ENCODE measurements at places on chromosomes 13 and 19.

GRCh38 chr13:107069108-107069776 is 501.3 kb upstream of the ARGLU1 start:
- peak; percentile 39 for DNase-seq

DNA sequence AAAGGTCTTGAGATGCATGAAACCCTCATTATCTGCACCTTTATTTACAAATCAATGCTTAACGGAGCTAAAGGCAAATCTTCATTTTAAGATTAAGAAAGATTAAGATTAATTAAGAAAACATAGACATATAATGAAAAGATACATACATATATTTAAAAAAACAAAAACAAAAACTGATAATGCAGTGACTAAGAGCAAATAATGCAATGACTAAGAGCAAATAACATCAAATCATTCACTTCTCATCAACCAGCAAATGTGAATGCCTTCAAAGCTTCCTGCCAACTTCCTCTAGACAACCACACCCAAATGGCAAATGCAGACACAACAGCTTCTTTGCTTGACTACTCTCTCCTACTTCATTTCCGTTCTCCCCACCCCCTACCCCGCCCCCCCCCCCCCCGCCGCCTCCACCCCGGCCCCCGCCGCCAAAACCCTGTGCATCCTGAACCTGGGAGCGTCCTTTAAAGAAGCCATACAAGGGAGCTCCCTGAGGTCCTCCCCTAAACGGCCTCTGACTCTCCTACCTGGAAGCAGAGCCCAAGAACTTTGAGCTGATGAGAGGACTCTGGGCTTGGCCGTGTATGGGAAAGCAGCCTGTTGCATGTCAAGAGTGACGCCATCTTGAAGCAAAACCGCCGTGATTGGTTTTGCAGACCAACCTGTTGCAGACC is 24.5 kb downstream of the TEX101 start:
- DNase-seq, result no peak

- peak; percentile 17 for DNase-seq
Observed at GRCh38 chr19:50432221-50433028, at the start of gene MYBPC2. TSS of gene MYBPC2 (plus strand) at chr19:50432892. CDS start at chr19:50432954, 62 bp downstream.

- DNase-seq, result no peak
Observed at GRCh38 chr13:111489301-111489700, 168.9 kb downstream of the TEX29 start.

DNA sequence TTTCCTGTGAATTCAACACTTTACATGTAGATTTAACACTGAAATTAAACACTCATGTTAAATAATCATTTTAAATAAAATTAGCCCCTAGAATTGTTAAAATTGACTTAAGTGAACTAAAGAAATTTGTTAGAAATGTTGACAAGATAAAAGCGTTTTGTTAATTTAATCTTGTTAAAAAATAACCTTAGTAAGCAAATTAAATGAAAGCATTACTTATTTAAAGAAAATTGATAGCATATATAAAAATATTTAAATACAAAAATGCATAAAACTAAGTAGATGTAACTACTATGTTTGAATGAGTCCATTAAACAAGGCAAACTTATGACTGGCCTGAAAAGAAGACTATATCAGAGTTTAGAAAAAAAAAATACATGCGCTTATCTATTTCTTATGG is 99.0 kb upstream of the TRPC4 start:
- DNase-seq, result no peak

DNA sequence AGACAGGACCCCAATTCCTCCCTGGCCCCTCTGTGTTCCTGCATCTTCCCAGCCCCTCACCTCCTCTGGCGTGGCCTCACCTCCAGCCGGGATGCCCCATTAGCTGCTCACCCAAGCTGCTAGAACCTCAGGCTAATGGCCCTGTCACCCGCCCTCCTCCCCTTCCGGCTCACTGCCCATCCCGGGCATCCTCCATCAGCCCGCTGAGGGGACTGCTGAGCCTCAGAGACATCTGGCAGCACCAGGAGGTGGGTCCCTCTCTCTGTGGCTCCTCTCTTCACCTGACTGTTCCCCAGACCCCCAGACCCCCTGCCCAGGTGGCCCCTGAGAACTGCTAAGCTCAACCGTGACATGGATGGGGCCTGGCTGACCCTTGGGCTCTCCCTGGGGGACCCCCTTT is 2.9 kb downstream of the FFAR1 start:
- DNase-seq, result no peak

- DNase-seq, result no peak
Observed at GRCh38 chr19:52662631-52663030, 24.5 kb upstream of the ZNF83 start.
